Ovary (tissue), 10 donors: ENCODE measurements at places on chromosomes 7 and 10.

DNA sequence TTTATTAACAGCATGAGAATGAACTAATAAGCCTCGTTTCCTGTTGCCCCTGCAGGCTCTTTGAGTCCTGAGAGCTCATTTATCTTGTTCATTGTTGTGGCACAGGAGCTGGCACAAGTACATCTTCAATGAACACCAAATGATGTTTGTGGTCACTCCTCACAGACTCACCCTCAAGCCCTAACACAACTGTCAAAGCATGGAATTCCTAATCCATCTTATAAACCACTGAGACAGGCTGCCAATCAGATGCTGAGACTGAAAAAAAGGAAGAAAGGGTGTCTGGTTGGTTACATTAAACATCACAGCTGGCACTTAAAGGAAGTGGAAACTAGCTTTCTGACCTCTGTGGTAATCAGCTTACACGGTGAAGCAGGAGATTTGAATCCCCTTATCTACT is 7.7 kb upstream of the CCDC172 start:
- DNase-seq = no peak

DNA sequence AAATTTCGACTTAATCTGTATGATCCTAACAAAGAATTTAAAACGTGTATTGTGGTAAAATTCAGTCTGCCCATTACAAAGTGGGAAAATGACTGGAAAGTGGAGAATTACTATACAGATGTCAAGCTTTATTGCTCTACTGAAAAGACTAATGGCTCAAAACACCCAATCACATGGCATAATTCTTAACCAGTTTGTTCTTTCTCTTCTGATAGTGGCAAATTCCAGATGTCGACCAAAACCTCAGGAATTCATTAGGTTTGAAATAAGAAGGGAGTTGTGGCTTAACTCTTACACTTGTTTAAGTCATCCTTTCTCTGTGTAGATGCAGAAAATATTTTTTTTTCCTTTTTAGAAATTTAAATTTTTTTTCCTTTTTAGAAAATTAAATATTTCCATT is 1254.9 kb upstream of the LRRN3 start:
- no peak for DNase-seq

- DNase-seq = no peak
These were observed 25.6 kb downstream of the CDK14 start for GRCh38 chr7:90621747-90622140.

DNA sequence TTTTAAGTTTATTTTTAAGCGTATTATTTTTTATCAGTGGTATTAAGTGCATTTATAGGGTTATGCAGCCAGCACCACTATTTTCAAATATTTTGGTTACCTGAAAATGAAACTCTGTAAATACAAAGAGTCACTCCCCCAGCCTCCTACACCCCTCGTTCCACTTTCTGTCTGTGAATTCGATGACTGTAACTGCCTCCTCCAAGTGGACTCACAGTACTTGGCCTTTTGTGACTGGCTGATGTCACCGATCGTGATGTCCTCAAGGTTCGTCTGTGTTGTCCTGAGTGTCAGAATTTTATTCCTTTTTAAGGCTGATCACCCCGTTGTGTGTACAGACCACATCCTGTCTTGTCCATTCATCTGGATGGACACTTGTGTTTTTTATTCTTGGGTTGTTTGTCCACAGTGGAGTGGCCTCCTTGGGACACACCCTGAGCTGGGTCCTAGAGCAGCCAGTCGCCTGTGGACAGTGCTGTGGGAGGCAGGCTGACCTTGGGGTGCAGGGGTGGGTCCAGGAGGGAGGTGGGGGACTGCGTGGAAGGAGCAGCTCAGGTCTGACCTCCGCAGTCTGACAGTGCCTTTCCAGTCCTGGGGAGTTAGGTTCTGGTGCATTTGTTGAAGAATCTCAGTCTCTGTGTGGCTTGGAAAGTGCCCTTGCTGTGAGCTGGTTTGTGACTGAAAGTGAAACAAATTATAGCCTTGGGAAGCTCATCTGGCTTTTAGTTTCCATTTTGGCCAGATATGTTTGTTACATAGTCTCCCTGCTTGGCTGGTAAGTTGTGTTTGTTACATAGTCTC is 6.9 kb downstream of the MTG1 start:
- no peak for DNase-seq

- DNase-seq = no peak
These were observed 67.6 kb upstream of the PHYHIPL start for GRCh38 chr10:59108886-59109288.

GRCh38 chr7:92279396-92280031 is 33.7 kb downstream of the ANKIB1 start:
- DNase-seq = no peak

DNA sequence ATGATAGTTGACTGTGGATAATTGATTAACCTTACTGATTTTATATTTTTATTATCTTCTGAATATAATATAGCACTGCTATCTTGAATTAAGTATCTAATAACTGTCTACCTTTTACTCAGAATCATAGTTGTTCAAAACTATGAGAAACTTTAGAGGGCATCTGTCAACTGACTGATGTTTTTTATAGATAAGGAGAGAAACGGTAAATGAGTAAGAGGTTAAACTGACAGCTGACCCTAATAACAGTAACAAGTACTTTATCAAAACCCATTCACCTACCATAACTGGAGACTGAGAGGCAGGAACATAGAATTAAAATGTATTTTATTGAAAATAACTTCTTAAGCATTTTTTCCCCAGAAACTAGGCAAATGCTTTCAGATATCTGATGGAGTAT is 62.2 kb downstream of the CYP51A1 start:
- no peak for DNase-seq

DNA sequence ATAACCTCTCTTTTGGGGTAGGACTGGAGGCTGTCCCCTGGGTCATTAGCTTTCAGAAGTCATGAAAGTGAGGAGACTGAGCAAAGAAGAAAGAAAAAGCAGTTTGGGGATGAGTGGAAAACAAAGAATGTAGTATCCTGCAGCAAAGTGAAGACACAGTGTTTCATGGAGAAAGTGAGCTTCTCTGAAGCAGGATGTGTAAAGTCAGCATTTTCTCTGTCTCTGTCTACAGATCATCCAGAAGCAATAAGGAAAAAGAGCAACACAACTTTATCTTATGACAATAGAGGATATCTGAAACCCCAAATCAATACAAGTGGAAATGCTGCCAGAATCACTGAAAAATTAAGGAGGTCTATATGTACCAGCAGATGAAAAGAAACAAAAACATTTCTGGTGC is 28.4 kb upstream of the ZNF248 start:
- no peak for DNase-seq

DNA sequence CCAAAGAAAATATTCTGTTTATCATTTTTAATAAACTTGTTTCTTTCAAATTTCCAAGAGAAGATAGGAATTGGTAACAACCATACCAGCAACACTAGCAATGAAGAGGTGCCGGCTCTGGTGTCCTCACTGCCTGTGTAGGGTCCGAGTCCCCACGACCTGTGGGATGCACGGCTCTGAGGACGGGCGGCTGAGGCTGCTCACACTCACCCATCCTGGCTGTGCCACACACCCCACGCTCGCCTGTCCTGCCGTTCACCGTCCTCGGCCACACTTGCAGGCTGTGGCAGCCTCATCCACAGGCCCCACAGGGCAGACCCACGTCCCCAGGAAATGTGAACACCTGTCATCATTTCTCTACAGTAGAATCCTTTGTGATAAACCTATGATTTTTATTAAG is 48.2 kb upstream of the DPYSL4 start:
- peak; percentile 20 for DNase-seq

DNA sequence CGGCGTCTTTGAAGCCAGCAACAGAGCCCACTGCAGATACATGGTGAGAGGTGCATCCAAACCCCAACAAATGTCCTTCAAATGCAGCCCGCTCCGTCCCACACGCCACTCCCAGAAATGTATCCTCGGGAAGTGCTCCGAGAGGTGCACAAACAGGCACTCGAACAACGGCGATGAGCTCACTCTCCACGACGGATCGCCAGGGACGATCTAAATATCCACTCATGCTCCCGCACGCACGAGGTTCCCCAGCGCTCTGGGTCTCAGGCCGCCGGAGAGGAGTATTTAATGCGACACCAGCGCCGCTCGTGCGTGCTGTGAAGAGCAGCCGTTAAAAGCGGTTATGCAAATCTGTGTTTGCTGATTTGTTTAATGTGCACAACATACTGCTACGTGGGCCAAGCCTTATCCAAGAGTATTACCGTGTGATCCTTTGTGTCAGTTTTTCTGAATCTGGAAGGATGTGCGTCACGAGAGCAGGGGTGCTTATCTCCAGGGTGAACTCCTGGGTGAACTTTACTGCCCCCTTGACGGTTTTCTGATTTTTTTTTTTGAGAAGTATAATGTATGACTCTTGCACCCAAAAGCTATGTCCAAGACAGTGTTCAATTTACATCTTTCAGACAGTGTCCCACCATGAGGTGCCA is 48.5 kb upstream of the PPP2R2D start:
- DNase-seq = peak; percentile 7

DNA sequence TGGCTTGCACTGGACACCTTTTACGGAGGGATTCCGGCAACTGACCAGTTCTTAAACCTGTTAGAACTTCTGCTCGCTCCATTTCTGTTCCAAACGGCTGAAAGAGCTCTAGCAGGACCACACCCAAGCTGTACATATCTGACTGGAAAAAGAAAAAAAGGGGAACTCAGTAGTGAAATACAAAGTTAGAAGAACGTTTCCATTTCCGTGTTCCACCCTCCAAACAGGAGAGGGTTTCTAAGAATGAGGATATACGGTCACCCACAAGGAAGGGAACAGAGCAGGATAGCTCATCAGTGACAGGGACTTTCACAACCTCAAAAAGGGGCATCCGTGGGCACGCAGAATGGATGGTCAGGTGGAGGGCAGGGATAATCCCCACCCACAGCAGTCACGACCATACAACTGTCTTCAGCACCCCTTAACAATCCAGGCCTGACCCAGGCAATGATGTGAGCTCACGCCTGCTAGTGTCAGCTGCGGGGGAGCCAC is 4.3 kb upstream of the ANKRD61 start:
- DNase-seq = no peak

DNA sequence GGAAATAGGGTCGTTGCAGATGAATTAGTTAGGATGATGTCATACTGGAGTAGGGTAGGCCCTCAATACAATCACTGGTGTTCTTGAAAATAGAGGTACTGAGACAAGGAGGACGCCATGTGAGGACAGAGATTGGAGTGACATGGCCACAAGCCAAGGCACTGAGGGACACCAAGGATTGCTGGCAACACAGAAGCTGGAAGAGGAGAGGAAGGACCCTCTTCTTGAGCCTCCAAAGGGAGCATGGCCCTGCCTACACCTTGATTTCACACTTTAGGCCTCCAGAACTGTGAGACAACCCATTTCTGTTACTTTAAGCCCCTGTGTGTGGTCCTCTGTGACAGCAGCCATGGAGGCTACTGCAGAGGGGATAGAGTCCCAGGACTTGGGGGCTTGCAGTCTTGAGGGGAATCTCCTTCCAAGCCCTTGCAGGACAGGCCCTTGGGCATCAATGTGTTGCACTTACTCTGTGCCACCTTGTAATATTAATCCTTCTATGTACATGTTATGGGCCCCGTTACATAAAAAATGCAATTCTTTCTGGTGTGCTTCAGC is 3.7 kb upstream of the AOC1 start:
- DNase-seq = no peak

GRCh38 chr7:104931181-104931781 is 82.7 kb upstream of the KMT2E start:
- no peak for DNase-seq

- peak; percentile 68 for DNase-seq
These were observed 30.3 kb downstream of the GSTO2 start for GRCh38 chr10:104299031-104299904.

- DNase-seq = no peak
These were observed 917.0 kb downstream of the TYW1 start for GRCh38 chr7:67913604-67914003.

- DNase-seq = no peak
These were observed 57.9 kb downstream of the OTUD1 start for GRCh38 chr10:23496727-23497126.

GRCh38 chr7:106795877-106796231 is 69.2 kb upstream of the PIK3CG start:
- DNase-seq = no peak

DNA sequence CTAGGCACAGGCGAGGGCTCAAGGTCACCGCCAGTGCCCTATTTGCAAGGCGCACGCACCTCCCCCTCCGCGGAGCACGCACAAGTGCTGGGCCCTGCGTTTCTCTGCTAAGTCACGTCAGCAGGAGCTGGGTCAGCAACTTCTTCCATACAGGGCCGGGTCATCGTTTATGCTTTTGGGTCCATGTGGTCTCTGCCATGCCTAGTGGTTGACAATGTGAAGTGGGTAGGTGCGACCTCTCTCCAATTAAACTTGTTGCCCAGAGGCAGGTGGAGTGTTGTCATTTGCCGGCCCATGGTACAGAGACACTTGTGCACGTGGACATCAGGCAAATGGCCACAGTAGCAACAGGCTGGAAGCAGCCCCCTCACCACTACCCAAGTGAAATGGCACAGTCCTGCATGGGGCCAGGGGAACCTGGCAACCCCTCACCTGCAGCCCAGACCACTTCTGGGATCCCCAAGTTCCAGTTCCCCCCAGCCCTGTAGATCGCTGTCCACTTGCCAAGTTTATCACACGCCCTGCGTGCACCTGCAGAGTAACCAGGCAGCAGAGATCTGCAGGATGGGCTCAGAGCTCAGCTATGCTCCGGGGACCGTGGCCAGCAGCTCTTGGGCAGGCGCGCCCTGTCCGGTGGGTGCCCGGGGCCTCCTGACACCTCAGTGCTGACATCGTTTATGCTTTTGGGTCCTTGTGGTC is 86.1 kb upstream of the PPP2R2D start:
- DNase-seq = no peak

- DNase-seq = no peak
These were observed 137.3 kb downstream of the AGMO start for GRCh38 chr7:15424468-15424867.

GRCh38 chr10:28939281-28940157 is 262.2 kb downstream of the BAMBI start:
- DNase-seq = no peak

DNA sequence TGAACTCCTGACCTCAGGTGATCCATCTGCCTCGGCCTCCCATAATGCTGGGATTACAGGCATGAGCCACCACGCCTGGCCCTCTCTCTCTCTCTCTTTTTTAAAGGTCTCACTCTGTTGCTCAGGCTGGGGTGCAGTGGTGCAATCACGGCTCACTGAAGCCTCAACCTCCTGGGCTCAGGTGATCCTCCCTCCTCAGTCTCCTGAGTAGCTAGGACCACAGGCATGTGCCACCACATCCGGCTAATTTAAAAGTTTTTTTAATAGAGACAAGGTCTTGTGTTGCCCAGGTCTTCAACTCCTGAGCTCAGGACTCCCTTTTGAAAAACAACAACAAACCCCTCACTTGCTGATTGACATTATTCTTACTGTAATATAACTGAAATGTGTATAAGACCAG is 11.6 kb downstream of the PALD1 start:
- no peak for DNase-seq

DNA sequence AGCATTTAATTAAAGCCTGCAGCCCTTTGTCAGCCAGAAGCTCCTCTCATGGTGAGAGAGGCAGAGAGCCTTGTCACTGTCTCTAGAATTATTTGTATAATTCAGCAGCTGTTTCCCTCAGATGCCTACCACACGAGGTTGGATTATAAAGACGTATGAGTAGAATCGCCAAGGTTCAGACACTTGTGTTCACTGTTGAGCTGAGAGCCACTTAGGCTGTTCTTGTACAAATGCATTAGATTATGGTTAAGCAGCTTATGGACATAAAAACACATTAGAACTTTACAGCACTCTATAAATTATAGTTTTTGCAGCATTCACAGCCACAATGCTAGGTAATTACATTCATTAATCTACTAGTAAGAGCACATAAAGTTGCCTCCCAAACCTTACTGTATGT is 282.6 kb downstream of the AUTS2 start:
- no peak for DNase-seq
